ENCODE measurements at places on chromosomes 2 and 18.

GRCh38 chr2:104733226-104733943 lies 120.5 kb upstream of the POU3F3 start:
- H3K36me3 ChIP-seq = no peaks in the 10 kb centered on the region
- no peak overlapping the region for H3K4me3 ChIP-seq
- no peak overlapping the region for H3K27ac ChIP-seq
- H3K27me3 ChIP-seq = no peaks in the 10 kb centered on the region
- no peak for DNase-seq

- H3K4me3 ChIP-seq = no peak overlapping the region
- H3K4me1 ChIP-seq = no peaks in the 10 kb centered on the region
- no peak for DNase-seq
- H3K36me3 ChIP-seq = no peaks in the 10 kb centered on the region
Measured at GRCh38 chr2:188752311-188752710, 221.9 kb upstream of the COL3A1 start.

- no peak overlapping the region for H3K27ac ChIP-seq
- no peaks in the 10 kb centered on the region for H3K4me1 ChIP-seq
- H3K27me3 ChIP-seq = peaks cover 26% of the 10 kb centered on the region
- H3K36me3 ChIP-seq = no peaks in the 10 kb centered on the region
Measured at GRCh38 chr18:78891185-78891762, 88.3 kb upstream of the SALL3 start.

- no peak for DNase-seq
- H3K27me3 ChIP-seq = no peaks in the 10 kb centered on the region
- H3K27ac ChIP-seq = no peak overlapping the region
- H3K4me1 ChIP-seq = no peaks in the 10 kb centered on the region
Measured at GRCh38 chr2:209495855-209496585, 72.2 kb downstream of the MAP2 start.

GRCh38 chr2:172366596-172367150 lies 60.7 kb upstream of the ITGA6 start:
- H3K4me1 ChIP-seq = no peaks in the 10 kb centered on the region
- peaks cover 9% of the 10 kb centered on the region for H3K27me3 ChIP-seq
- H3K4me3 ChIP-seq = no peak overlapping the region
- H3K27ac ChIP-seq = no peak overlapping the region
- no peaks in the 10 kb centered on the region for H3K36me3 ChIP-seq

DNA sequence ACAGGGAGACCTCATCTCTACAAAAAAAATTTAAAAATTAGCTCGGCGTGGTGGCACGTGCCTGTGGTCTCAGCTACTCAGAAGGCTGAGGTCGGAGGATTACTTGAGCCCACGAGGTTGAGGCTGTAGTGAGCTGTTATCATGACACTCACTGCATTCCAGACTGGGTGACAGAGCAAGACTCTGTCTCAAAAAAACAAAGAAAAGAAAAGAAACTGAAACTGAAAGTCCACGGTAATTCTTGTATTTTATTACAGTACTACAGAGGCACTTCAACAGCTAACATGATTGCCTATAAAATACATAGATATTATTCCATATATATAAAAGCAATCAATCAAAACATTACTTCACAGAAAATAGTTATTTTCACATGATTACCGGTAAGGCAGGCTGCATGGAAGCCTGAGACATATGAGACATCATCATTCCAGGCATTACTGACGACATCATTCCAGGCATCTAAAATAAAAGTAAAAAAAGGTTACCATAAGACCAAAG lies 23.1 kb downstream of the PRPF40A start:
- H3K4me1 ChIP-seq = peaks cover 22% of the 10 kb centered on the region
- no peaks in the 10 kb centered on the region for H3K27me3 ChIP-seq
- H3K36me3 ChIP-seq = peaks cover 13% of the 10 kb centered on the region
- DNase-seq = no peak

Measured in central memory CD8-positive, alpha-beta T cell (primary cell).